Vagina (tissue), 2 donors: ENCODE measurements at places on chromosomes 4 and X.

DNA sequence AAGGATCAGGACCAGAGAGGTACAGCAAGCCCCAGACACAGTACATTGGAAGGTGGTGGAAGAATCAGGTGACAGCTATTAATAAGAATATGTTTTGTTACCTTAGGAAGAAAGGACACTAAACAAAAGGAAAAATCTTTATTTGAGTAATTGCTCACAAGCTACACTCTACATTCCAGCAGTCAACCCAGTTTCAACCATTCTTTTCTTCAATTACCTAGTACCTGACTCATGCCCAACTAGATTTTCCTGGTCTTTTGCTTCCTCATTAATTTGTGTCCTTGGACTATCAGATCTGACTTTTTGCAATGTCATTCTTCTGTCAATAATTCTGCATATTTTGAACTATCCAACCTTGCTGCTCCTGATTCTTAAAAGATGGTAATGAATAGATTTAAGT lies 22.5 kb upstream of the GLRA2 start:
- DNase-seq, result no peak

GRCh38 chrX:117995378-117995777 lies 121.2 kb downstream of the KLHL13 start:
- DNase-seq, result no peak

GRCh38 chrX:136030303-136031191 lies 45.3 kb downstream of the SLC9A6 start:
- no peak for DNase-seq

DNA sequence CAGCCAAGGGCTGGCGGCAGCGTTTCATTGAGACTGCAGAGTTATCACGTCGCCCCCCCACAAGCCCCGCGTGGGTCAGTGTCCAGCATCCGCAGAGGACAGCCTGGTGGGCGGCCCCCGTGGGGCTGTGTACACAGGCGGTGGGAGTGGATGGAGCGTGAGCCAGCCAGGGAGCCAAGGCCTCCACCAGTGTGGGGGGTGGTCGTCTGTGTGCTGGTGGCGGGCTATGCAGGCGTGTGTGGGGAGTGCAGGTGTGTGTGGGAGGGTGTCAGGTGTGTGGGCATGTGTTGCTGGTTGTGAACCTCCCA lies 56.5 kb upstream of the NKX1-1 start:
- no peak for DNase-seq

GRCh38 chr4:159764343-159764952 lies 661.6 kb downstream of the RAPGEF2 start:
- DNase-seq, result no peak
